HFF-Myc (cell line): ENCODE measurements at places on chromosomes 1 and 21.

GRCh38 chr1:54340878-54341277 lies 65.3 kb downstream of the SSBP3 start:
- DNase-seq, result no peak

- no peak for DNase-seq
These were observed 80.6 kb upstream of the LAMC2 start for GRCh38 chr1:183105449-183105848.

GRCh38 chr1:1439546-1440261 lies 4.2 kb downstream of the VWA1 start:
- no peak for DNase-seq

- DNase-seq, result no peak
These were observed 25.3 kb upstream of the EFHD2 start for GRCh38 chr1:15384301-15384901.
